Activated CD8-positive, alpha-beta memory T cell treated with anti-CD3 and anti-CD28 coated beads for 1 hour (primary cell): ENCODE measurements at places on chromosomes 1 and 21.

DNA sequence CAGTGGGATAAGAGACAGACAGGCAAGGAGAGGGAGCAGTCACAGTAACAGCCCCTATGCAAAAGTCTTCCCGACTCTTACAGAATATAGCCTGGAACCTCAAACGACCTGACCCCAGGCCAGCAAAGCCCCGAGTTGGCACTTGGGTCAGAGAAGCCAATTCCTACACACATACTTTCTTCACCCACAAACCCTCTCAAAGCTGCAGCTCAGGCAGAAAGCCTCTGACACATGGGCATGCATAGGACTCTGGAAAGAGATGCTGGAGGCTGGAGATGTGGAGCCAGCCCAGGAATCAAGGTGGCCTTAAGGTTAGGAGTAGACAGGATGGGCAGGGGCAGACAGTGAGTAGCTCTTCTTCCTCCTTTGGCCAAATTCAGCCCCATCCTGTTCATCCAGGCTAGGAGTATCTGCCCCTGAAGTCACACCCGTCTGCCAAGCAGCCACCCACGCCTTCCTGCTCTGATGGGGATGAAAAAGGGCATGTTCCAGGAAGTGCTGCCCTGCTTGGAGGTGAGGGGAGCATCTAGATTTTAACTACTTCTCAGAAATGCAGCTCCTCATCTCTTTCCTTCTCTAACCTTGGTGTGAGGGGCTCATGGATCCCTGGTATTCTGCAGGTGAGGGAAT is 7.8 kb downstream of the SLC41A1 start:
- DNase-seq: no peak

DNA sequence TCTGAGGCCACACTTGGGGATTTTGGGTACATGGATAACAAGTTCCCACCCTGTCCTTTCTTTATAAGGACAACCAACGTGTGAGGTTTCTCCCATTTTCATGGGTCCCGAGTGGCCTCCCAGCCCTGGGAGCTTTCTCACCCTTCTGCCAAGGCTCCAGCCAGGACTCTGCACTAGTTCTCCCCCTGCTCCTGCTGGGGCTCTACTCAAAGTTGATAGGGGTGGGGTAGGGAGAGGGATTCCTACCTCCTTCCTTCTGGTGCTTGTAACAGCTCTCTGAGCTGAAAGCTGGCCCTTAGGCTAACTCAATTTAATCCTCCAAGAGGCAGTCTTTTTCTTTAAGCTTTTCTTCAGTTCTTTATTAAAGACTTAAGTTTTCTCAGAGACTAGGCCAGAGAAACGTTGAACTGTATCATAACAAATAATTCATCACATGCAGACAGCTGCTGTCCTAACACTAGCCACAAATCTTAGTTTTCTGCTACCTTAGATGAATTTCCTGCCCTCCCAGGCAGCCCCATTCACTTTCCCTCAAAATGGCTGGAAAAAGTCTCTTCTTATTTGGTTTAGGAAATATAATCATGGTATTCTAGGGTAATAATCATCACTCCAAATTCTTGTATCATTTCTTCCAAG is 22.4 kb upstream of the DR1 start:
- DNase-seq: no peak

- DNase-seq: no peak
Observed at GRCh38 chr1:15173863-15174614, 20.5 kb downstream of the TMEM51 start.

GRCh38 chr1:96710708-96711477 is 10.7 kb upstream of the PTBP2 start:
- DNase-seq: no peak

- DNase-seq: no peak
Observed at GRCh38 chr1:195501118-195501517, 1107.1 kb downstream of the KCNT2 start.

DNA sequence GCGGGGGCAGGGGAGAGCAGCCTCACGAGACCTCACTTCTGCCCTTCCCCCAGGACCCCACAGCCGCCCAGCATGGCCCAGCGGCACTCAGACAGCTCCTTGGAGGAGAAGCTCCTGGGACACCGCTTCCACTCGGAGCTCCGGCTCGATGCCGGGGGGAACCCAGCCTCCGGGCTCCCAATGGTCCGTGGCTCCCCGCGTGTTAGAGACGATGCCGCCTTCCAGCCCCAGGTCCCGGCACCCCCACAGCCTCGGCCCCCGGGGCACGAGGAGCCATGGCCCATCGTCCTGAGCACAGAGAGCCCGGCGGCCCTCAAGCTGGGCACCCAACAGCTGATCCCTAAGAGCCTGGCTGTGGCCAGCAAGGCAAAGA is 8.5 kb downstream of the ARHGEF16 start:
- no peak for DNase-seq

DNA sequence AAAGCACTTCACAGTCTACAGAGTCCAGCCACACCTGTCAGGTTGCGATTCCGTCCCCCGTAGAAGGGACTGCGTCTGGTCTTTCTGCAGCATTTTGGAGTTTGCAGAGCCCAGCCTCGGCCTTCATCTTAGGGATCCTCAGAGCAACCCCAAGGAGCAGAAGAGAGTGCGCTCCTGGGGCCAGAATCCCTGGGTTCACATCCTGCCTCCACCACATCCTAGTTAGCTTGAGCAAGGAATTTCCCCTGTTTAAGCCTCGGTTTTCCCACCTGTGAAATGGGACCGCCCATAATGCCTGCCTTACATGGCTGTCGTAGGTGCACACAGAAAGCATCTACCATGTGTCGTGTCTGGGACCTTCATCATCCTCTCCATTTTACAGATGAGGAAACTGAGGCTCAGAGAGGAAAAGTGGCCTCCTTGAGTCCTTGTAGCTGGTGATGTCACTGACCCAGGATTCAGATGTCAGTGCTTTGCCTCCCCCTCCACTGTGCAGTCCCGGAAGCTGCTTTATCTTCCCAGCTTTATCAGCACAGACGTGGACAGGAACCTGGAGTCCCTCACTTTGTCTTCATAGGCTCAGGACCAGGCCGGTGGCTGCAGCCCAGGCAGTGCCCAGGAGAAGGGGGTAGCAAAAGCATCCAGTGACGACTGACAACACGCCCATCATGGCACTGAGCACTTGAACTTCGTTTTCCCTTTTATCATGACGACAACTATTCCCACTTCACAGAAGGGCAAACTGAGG is 438.5 kb downstream of the MATN1 start:
- no peak for DNase-seq

DNA sequence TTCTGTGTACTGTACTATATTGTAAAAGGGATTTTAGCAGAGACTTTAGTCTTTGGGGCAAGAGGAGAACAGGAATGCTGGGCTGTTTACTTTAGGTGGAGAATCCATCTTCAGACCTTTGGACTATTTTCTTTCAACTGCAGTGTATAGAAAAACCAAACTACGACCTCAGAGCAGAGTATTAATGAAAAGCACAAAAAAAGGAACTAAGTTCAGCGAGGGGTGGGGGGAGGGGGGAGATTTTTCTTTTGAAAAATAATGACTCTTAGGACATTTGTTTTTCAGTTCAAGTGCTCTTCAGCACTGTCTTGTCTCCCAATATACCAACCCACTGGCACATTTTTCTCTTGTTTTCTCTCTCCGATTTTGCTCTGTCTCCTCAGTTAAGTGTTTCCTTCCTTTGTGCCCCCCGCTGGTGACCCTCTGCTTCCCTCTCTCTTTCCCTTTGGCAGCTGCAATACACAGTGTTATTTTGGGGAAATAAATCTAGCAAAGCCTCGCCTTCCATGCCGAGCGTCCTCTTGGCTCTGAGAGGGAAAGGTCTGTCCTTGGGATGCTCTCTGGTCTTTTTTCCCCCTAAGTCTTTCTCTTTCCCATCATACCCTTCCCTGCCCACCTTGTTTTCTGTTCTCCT is 44.8 kb downstream of the ACP6 start:
- DNase-seq: no peak

- DNase-seq: no peak
Observed at GRCh38 chr21:35150562-35151226, 101.6 kb upstream of the RUNX1 start.

- no peak for DNase-seq
Observed at GRCh38 chr1:86339014-86339812, 56.9 kb downstream of the ODF2L start.

DNA sequence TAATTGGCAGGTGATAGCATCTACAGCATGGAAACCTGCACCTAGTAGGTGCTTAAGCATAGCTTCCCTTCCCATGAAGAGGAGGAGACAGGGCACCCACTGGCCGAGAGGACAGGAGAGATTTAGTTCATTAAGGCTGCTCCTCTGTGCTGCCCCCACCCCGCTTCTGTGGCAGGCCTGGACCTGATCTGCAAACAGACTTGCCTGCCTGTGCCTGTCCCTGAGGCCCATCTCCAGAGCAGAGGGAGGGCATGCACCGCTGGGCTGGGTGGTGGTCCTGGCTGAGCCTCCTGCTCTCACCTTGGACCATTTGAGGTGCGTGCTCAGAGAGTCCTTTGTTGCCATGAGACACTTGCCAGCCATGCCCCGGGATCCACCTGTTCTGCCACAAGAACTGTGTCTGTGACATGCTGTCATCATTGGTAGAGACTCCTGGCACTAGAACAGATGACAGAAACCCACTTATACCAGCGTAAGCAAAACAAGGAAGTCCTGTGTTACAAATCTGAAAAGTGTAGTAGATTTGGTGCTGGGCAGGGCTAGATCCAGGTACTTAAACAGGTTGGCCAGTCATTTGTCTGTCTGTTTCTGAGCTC is 55.6 kb downstream of the PTPRF start:
- no peak for DNase-seq

GRCh38 chr1:172252321-172252720 is 168.2 kb upstream of the C1orf105 start:
- no peak for DNase-seq

DNA sequence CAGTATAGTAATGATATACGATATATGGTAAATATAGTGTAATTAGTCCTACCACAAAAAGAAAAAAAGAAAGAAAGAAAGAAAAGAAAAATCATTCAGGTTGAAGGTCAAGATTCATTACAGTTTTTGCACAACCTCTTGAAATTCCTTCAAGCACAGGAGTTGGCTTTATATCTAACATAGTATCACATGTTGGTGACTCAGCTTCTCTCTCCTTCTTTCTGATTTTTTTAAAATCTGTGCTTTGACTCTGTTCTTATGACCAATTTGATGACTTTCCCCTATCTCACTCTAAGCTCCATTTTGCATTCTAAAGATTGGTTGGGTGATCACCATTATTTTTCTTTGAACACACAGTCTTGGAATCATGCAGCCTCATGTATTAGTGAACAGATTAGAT is 148.2 kb upstream of the COL11A1 start:
- no peak for DNase-seq

- DNase-seq: no peak
Observed at GRCh38 chr1:40047769-40048168, 7.2 kb downstream of the CAP1 start.

GRCh38 chr1:197769287-197769686 is 6.0 kb downstream of the DENND1B start:
- DNase-seq: no peak

GRCh38 chr1:6625584-6626149 is 999 bp downstream of the THAP3 start:
- DNase-seq: no peak

DNA sequence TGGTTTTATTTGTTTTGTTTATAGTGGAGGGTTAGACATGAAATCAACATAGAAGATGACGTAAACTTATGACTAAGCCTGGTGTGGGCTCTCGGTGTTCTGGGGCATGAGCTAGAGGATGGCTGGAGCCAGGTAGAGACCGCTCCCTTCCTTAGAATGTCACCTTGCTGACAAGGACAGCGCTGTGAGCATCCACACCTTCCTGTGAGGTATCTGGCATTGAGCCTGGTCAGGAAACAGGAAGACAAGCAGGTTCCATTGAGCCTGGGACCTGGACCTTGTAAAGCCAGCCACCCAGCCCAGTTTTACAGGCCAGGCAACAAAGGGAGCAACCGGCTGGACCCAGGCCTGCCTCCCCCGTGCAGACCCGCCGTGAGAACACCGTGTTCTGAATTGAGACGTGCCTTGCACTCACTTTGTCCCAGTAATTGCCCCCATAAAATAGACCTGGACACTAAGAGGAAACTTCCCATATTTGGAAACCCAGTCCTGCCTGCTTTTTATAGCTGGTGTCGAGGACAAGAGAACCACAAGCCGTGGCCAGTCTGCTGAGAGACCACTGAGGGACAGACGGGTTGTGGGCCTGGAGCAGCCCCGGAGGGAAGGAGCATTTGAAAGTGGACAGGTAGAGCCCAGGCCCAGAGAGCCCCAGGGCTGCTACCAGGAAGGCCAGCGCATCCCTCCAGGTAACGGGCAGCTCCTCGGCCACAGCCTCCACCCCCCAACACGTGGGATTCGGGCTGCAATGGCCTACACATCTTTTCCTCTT is 78.0 kb downstream of the PDE9A start:
- DNase-seq: no peak

DNA sequence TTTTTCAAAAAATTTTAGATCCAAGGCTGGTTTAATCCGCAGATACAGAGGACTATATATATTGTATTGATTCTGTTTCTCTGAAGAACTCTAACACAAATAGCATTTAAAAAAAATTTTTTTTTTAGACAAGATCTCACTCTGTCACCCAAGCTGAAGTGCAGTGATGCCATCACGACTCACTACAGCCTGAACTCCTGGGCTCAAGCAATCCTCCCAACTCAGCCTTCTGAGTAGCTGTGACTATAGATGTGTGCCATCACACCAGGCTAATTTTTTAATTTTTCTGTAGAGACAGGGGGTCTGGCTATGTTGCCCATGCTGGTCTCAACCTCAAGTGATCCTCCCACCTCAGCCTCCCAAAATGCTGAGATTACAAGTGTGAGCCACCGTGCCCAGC is 3.0 kb downstream of the ANKRD45 start:
- DNase-seq: no peak

- no peak for DNase-seq
Observed at GRCh38 chr1:220789532-220790147, 2.9 kb downstream of the MTARC1 start.

DNA sequence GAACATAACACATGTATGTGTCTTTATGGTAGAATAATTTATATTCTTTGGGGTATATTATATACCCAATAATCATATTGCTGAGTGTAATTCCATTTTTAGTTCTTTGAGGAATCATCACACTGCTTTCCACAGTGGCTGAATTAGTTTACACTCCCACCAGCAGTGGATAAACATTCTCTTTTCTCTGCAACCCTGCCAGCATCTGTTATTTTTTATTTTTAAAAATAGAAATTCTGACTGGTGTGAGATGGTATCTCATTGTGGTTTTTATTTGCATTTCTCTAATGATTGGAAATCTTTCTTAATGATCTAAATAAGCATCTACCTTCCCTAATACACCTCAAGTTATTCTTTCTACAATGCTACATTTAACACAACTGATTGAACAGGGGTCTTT is 346.2 kb upstream of the LYPLAL1 start:
- DNase-seq: no peak

DNA sequence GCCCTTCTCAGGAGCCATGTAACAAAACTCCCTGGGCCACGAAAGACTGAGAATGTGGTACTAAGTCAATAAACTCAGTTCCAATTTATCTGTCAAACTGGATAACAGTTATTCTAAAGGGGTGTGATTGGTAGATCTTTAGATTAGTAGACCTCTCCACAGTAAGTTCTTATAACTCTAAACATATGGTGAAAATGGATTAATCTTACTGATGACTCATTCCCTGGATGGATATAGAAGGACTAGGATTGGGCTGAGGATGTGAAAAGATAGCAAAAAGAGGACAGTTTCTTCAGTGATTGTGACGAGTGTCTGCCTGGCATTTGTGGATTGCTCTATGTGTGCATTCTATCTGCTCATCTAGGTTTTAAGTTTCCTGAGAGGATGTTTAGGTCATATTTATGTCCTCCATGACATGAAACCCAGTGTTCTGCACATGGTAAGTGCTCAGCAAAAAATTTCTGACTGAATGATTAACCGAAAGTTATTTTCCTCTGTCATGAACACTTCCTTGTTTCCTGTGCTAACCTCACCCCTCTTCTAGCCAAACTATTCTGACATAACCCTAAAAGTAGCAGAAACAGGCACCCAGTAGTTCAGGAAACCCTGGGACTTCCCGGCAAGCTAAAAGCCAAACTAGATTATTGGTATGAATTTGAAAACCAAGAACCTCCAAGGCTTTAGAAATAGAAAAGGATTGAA is 397.5 kb upstream of the PLXNA2 start:
- no peak for DNase-seq
